Ammon's horn (tissue), 1 donor: ENCODE measurements at places on chromosomes 1 and 21.

DNA sequence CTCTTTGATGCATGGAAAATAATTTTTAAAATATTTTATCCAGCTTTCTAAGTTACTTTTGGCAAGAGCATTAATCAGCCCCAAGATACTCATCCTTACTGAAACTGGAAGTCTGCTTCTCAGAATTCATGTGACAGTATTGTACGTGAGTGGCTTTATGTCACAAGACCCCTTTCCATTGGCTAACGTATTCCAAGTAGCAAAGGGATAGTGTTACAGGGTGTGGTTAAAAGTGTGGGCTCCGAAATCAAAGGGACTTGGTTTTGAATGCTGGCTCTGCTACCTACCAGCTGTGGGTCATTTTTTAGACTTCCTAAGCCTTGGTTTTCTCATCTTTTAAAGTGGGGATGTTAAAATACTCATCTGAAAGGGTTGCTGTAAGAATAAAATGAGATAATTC is 91.7 kb downstream of the RHOU start:
- no peak for DNase-seq

DNA sequence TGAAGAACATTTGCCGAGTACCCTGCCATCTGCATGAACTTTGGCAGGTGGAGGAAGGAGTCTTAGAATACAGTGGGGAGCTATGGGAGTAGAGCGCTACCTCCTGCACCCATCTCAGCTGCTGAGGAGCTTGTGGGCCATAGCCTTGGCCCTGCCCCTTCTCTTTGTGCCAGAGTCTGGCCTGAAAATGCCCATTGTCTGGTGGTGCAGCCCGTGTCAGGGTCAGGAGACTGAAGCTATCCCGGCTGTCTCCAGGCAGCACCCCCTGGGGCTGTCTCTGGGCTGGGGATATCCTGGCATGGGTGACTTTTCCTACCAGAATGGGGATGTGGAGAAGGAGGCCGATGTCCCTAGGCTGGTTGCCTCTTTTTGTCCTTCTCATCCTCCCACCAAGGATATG is 7.3 kb downstream of the IPO13 start:
- DNase-seq = peak; percentile 94

- DNase-seq = no peak
These were observed 56.0 kb upstream of the LAMC2 start for GRCh38 chr1:183129921-183130690.

DNA sequence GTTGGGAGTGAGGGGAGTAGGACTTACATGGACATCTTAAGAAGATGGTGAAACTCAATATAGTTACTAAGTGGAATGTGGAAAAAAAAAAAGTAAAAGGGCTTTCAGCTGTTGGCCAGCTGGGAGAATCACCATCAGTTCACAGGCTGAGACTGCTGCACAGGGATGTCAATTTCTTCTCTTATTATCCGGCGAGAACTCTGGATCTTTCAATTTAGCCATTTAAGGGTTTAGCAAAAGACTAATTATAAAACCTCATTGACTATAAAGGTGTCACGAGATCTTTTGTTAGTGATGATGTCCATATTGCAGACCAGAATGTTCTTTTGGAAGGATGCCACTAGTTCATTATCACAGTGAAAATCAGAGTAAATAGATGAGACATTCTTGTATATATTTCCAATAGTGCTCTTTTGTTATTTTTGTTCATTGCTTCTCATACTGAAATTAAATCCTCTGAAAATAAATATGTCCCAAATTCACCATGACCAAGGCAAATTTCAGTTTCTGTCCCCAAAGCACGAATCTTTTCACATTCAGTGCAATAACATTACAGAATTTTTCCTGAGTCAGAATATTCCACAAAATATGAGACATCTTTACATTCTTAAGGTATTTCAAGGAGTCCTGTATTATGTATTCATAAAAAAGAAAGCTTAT is 266.1 kb downstream of the DNM3 start:
- no peak for DNase-seq

DNA sequence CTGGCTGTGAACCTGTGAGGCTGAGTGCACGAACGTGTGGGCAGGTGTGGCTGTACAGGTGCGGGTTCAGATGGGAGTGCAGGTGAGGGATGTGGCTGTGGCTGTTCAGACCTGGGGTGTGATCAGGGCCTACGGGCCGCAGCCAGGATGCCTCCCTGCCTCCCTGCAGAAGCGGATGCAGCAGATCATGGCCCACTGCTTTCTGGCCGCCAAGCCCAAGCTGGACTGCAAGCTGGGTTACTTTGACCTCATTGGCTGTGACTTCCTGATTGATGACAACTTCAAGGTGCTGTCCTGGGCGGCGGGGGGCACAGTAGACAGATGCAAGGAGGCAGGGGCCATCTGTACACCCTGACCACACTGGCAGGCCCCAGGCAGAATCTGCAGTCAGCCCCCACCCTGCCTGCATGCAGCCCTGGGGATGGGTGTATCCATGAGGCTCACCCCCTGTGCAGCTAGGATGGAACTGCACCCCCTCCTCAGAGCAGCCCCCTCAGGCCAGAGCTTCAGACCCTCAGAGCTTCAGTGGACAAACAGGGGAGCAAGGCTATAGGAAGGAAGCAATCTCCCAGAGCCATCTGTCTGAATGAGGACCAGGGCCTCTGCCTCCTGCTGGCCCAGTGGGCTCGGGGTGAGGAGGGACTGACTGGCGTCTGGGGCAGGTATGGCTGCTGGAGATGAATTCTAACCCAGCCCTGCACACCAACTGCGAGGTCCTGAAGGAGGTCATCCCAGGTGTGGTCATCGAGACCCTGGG is 9.8 kb downstream of the TNFRSF18 start:
- no peak for DNase-seq

- no peak for DNase-seq
These were observed 12.0 kb downstream of the MEGF6 start for GRCh38 chr1:3599286-3599811.

DNA sequence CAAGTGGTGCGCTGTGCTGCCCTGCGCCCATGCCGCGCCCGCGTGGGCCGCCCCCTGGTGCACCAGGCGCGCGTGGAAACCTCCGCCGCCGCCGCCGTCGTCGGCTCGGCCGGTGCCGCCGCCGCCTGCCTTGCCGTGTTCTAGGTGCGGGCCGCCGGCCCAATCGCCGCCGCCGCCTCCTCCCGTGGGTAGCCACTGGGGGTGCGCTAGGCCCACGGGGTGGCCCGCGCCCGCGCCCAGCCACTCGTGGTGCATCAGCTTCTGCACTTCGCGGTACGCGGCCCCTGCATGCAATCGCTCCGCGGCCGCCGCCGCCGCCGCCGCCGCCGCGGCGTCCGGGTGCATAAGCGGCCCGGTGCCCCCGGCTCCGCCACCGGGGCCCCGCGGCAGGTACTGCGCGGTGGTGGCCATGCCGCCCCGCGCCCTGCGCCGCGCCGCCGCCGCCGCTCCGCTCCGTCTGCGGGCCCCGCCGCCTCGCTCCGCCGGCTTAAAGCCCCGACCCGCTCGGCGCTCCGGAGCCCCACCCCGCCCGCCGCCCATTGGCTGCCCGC is at the start of gene POU3F1:
POU3F1 (minus strand) TSS at position 461 of the 551 bp plus-strand sequence; CDS start at position 411, 50 bp downstream.
- DNase-seq = no peak

GRCh38 chr1:116259663-116260062 is 113.4 kb upstream of the ATP1A1 start:
- no peak for DNase-seq

- DNase-seq = no peak
These were observed 37.1 kb upstream of the NBL1 start for GRCh38 chr1:19606817-19607642.

GRCh38 chr1:220787069-220787619 is 431 bp downstream of the MTARC1 start:
- no peak for DNase-seq

GRCh38 chr1:159941141-159941540 is 4.3 kb downstream of the IGSF9 start:
- DNase-seq = no peak

- no peak for DNase-seq
These were observed 55.2 kb downstream of the ST6GALNAC3 start for GRCh38 chr1:76129731-76130130.
